Pancreas (tissue), 10 donors: ENCODE measurements at places on chromosomes 11 and 22. TPM values are rescaled to one million over a fixed set of nuclear protein-coding genes. Genes with fewer than 3 reads are reported as not detected.
A peak's percentile ranks its signal among the peaks of the same experiment; 100 is the strongest.

The PATE2 gene
- not detected for total RNA-seq

The MEI1 gene
- total RNA-seq, result 0.28 TPM

The MMP13 gene
- 0.12 TPM for total RNA-seq

The GRAMD1B gene
- total RNA-seq, result 2.2 TPM

The OR9Q2 gene
- not detected for total RNA-seq

The C11orf97 gene
- not detected for total RNA-seq

The ARHGEF17 gene
- total RNA-seq, result 9.7 TPM

The HOATZ gene
- total RNA-seq, result not detected

The KCNQ1 gene
- total RNA-seq, result 48.7 TPM

The CPT1B gene
- 8.0 TPM for total RNA-seq

- peak; percentile 51 for DNase-seq
Measured at GRCh38 chr22:17159504-17159951, 451 bp upstream of the HDHD5 start.

DNA sequence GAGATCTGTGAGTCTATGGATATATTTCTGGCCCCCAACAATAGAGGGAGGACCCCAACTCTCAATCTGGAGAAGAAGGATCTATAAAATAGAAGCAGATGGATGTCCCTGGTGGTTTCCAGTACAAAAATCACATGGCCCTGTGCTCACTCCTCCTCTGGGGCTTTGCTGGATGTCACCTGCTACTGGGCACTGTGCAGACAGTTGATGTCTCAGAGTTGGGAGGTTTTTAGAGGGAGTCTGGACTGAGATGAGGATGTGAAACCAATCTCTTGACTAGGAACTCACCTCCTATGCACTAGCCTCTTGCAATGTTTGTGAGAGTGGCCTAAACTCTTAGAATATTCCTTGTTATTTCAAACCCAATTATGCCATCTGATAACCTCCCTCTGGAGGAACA lies 107.2 kb downstream of the SCN3B start:
- no peak for DNase-seq

DNA sequence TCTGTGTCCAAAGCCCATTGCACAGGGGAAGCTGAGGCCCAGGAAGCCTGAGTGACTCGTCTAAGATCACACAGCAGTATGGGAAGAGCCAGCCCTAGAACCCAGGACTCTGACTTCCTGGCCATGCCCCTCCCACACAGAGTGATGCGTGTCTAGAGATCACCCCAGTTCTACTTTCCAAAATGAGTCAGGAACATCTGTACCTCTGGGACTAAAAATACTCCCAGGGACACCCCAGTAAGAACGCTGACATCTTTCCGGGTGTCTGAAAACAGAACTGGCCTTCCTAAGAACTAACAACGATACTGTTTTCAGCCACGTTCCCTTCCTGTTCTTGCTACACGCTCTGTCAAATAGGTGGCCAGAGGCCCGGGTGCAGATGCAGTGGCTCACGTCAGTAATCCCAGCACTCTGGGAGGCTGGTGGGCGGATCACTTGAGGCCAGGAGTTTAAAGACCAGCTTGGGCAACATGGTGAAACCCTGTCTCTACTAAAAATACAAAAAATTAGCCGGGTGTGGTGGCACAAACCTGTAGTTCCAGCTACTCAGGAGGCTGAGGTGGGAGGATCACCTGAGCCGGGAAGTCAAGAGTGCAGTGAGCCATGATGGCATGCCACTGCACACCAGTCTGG lies 21.7 kb upstream of the PDGFB start:
- DNase-seq, result no peak

DNA sequence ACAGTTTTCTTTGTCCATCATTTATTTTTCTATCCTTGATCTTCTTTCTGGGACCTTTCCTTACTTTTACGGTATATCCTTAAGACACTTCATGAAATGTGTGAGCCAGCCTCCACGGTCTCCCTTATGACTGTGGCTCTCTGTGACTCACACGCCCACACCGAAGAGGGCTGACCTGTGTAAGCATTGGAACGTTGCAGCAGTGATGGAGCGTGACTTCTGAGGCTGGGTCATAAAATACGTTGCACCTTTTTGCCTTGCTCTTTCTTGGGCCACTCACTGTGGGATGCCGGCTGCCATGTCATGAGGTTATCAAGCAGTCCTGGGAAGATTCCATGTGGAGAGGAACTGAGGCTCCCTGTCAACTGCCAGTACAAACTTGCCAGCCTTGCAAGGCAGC lies 96.3 kb upstream of the RAB1B start:
- DNase-seq, result no peak

DNA sequence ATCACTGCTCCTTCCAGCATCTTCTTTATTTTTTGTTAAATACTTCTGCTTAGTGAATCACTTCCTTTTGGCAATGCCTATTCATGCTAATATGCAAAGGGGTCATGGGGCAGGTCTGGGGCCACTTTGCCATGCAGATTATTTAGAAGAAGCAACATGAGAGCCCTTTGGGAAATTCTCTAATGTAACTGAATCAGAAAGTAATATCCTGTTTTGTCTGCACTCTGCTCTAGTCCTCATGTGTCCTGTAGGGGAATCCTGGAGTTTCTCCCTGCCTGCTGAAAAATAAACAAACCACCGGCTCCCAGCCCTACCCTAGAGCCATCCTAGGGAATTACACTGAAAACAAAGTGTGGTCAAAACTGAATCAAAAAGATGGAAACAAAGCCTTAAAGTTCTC lies 176.5 kb upstream of the POU2AF2 start:
- DNase-seq, result no peak

- no peak for DNase-seq
Measured at GRCh38 chr11:105489446-105489845, 120.4 kb upstream of the GRIA4 start.

DNA sequence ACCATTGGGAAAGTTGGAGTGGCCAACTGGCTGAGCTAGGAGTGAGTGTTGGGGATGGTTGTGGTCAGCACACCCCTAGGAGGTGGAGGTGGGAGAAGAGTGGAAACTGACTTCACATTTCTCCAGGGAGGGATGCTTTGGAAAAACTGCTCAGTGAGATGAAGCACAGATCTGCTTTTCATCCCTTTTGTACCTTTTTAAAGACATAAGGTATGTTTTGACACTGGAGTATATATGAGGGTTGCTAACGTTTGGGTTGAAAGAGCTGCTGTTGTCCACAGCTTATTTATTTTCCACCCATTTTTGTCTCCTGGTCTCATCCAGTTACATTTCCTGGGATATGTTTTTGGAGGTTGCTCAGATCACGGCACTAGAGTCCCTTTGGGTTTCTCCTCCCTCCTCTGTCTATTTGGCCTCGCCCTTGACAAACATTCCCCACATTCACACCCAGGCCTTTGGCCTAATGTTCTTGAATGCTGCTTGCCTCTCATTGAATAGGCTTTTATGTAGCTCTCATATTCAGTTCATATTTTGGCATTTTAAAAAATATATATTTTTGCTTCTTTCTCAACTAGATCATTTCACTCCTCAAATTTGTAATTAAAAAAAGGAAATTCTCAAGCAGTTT lies 8.3 kb downstream of the SREBF2 start:
- DNase-seq, result no peak

GRCh38 chr22:43393132-43393843 lies 18.5 kb upstream of the MPPED1 start:
- no peak for DNase-seq

GRCh38 chr11:69344570-69345145 lies 50.7 kb downstream of the MYEOV start:
- no peak for DNase-seq

DNA sequence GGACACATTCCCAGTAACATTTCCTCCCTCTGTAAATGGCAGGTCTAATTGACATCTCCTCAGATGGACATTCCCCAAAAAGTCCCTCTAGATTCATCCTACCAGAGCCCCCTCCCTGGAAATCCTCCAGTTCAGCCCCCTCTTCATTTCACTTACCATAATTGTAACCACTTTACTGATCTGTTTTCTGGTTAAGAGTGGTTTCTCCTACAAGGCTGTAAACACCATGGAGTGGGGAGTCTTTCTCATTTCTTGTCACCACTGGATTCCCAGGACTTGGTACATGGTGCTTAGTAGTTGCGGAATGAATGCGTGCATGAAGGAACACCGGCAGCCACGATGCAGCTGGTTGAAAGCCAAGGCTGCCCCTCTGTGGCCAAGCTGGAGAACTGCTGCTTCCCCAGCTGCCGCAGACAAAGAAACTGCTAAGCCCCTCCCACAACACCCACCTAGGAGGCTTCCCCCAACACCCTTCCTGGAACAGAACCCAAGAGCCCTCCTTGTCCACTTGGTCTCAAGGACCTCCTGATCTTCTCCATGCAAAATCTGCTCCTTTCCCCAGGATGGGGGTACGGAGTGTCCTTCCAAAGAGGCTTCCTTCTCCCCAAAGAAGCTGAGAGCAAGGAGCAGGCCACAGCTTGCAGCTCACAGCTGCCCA lies 18.6 kb upstream of the SCARF2 start:
- peak; percentile 69 for DNase-seq

DNA sequence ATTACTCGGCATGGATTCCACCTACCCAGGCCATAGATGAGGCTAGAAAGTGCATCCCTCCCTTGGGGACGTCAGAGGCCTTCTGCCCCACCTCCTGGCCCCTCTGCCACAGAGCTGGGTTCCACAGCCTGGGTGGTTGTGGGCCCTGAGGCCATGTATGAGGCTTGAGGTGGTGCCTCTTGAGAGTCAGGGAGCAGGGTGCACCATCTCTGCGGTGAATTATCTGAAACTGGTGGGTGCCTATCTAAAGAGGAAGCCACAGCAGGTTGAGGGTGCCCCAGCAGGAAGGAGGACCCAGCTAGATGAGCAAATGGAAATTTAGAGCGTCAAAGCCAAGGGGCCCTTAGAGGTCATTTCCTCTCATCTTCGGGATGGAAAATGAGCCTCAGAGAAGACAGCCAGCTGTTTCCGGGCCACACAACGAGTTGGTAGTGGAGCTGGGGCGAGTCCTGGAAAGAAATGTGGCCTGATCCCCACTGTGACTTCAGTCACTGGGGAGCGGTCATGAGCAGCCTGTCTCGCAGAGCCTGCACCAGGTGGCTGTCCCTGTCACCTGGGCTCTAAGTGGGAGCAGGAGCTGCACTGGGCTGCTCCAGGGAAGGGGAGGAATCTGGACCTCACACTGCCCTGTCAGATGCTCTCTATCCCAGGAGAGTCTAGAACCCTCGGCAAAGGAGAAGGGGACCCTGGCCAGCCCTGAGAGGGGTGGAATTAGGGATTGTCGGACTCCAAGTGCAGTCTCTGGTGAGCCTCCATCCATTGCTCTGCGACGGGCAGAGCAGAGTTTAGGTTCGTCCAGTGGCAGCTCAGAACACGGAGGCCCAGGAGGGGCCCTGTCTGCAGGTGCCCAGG lies 7.3 kb downstream of the ADORA2A start:
- no peak for DNase-seq

DNA sequence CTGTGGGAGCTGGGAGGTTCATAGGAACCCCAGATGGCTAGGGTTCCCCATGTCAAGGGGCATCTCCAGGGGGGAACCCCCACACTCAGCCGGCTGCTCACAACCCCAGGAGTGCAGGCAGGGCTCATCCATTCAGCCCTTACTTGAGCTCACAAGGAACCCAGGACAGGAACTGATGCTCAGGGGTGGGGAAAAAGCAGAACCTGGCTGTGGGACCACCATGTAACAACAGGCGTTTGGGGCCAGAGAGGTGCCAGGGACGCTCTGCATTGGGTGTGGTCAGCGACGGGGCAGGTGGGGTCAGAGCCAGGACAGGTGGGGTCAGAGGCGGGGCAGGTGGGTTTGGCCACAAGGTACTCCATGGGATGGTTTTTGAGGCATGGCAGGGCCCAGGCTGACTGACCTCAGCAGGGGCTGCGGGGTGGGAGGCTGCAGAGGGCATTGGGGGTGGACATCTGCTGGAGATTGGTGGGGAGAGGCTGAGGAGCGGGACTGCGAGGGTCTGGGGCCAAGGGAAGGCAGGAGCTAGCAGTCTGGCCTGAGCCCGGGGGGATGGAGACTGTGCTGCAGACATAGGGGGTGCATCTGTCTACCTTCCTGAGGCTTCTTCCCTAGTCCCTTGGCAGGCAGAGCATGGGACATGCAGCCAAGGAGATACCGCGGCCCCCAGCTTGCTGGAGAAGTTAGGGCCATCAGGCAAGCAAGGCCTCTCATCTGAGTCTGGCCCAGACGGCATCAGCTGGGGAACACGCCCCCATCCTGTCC lies 34.0 kb upstream of the CARS1 start:
- no peak for DNase-seq

DNA sequence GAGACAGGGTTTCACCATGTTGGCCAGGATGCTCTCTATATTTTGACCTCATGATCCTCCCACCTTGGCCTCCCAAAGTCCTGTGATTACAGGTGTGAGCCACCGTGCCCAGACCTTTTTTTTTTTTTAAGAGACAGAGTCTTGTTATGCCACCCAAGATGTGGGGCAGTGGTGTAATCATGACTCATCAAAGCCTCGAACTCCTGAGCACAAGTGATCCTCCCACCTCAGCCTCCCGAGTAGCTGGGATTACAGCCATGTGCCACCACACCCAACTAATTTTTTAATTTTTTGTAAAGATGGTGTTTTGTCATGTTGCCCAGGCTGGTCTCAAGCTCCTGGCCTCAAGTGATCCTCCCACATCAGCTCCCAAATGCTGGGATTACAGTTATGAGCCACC lies 37.9 kb downstream of the IZUMO1R start:
- DNase-seq, result no peak

GRCh38 chr22:36364255-36365019 lies 23.3 kb downstream of the MYH9 start:
- DNase-seq, result no peak

DNA sequence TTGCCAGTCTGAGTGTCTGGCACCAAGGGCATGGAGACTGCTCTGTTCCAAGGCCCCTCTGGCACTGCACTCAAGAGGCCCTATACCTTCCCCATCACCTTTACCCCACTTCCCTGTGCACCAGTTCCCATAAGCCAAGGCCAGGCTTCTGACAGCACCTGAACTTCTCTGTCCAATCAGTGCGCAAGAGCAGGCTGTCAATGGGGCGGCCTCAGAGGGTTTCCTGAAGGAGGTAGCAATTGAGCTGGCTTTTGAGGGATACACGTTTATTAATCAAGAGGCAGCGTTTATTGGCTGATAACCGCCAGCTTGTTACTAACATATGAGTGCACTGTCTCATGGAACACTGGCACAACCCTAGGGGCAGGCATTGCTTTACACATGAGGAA lies 2.1 kb downstream of the SH3BP1 start:
- no peak for DNase-seq

GRCh38 chr22:50599816-50600455 lies 657 bp upstream of the MAPK8IP2 start:
- peak; percentile 86 for DNase-seq

DNA sequence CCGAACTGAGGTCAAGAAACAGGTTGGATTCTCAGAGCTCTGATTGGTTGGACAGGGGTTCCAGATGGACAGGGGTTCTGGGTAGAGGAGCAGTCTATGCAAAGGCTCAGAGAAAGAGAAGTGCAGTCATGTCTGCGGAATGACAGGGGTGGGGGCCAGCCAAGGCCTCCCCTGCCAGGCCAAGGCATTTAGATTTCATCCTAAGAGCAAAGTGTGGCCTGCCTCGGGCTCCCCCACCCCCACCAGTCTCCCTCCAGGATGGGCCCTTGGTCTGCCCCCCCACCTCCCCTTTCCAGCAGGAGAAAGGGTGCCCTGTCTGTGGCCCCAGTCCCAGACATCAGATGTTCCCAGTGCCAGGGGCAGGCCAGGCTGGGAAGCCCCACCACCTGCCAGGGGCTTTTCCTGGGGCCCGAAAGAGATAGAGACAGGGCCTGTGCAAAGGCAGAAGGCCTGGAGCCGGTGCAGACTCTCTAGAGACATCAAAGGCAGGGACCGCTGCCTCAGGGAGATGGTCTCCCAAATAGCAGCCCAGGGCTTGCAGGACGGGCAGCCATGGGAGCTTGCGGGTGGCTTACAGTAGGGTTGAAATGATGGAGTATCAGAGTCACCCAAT lies 9.4 kb downstream of the SUSD2 start:
- DNase-seq, result no peak

GRCh38 chr11:70020336-70021214 lies 57.5 kb upstream of the ANO1 start:
- no peak for DNase-seq

GRCh38 chr11:73907191-73907590 lies 30.4 kb downstream of the PAAF1 start:
- no peak for DNase-seq
